ENCODE measurements at places on chromosomes 7 and 10. TPM values are rescaled to one million over a fixed set of nuclear protein-coding genes. Genes with fewer than 3 reads are reported as not detected.

DNA sequence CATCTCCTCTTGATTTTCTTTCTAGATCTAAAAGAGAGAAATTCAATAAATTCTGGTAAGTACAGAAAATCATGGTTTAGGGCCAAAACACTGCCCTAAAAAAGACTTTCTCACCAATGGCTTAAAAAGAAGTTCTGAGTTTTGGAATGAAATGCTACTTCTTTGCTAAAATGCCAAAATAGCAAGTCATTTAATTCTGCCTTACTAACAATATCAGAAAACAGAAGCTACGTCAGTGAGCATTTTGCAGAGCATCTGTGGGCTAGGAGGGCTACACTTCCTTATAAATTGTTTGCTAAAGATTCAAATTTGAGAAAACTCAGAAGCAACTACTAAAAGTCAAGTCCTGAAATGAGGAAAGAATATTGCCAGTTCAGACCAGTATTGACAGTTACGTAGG lies 560.8 kb upstream of the CELF2 start:
- DNase-seq, result no peak

KLLN gene
- 0.53 TPM for total RNA-seq

- no peak for DNase-seq
Observed at GRCh38 chr7:89064831-89065230, 269.3 kb upstream of the TEX47 start.

DNA sequence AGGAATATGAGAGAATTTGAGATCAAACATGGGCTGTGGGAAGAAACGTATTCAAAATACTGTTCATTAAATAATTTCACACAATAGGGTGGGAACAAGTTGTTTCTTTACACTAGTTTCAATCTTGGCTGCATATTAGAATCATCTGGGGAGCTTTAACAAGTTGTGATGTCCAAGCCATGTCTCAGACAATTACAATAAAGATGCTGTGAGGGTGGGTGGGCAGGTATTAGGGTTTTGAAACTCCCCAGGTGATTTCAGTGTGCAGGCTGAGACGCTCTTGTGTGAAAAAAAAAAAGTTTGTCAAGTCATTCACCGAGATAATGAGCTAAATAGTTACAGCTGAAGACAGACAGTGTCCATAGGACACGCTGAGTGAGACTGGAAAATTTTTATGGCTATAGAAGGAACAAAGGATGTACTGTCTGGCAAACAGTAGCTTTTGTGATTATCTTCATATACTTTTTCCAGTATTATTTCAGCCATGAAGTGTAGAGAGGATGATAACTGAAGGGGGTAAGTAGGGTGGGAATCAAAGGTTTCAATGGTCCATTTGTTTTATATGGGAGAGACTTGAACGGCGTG lies 12.6 kb upstream of the LAMB4 start:
- DNase-seq, result no peak

DNA sequence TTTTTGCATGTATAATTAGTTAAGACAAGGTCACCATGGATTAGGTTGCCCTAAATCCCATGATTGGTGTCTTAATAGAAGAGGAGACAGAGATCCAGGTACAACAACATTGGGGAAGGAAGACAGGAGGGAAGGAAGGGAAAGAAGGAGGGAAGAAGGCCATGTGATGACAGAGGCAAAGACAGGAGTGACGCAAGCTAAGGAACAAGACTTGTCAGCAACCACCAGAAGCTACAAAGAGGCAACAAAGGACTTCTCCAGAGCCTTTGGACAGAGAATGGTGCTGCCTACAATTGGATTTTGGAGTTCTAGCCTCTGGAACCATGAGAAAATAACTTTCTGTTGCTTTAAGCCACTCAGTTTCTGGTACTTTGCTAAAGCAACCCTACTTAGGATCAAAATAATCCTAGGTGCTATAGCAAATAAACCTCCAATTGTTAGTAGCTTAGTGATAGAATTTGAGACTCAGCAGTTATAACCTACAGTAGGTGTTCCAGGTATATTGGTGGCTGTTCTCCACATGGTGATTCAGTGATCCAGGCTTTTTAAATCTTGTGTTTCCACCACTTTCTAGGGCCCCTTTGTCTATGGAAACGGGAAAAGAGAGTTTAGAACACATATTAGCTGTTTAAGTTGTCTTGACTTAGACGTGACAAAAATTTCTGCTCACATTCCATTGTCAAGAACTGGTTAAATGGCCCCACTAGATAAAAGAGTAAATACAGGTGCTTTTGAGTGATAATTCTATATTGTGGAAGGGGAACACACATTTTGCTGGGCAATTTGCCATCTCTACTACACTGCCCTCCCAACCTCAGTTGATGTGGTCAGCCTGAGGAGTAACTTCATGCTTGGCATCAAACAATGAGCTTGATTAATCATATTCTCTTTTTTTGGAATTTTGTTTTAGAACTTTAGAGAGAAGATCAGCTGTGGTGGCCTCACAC lies 70.5 kb upstream of the SP4 start:
- DNase-seq, result no peak

DNA sequence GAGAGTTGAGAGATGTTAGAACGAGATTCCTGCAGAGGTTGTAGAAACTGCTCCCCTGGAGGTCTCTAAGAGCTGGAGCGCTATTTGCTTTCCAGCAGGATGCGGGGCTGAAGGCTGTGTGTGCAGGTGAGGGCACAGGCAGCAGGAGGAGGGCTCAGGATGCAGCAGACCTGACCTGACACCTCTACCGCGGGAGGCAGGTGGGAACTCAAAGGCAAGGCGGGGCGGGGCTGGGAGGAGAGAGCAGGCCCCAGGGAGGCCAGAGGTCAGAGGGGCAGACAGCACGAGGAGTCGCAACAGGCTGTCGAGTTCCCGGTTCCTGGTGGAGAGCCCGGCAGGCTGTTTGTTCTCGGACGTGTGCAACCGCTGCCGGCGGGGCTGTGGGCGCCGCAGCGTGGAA lies 7.9 kb upstream of the CRTAC1 start:
- DNase-seq, result no peak

DNA sequence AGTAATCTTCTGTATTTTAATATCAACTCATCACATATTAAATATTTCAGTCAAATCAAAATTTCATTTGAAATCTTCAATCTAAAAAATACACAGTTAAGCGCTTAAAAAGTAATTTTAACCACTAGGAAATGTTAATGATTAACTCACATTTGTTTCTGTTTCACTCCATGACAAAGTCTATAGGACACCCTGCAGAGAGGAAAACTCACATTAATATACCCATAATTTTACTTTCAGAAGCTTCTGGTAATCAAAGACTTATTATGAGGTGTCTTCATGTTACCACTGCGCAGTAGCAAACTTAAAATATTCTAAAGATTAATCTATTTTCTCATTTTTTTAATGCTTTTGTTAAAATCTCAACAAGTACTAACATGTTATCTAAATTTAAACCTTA lies 41.0 kb upstream of the ZNF518A start:
- DNase-seq, result no peak

Data from right lobe of liver (tissue), 6 donors.